ENCODE measurements at places on chromosomes 1 and 21. TPM values are rescaled to one million over a fixed set of nuclear protein-coding genes. Genes with fewer than 3 reads are reported as not detected.

Gene FAM78B
- 1.9 TPM for total RNA-seq

- no peak for DNase-seq
Observed at GRCh38 chr1:55478742-55479141, 263.6 kb upstream of the USP24 start.

DNA sequence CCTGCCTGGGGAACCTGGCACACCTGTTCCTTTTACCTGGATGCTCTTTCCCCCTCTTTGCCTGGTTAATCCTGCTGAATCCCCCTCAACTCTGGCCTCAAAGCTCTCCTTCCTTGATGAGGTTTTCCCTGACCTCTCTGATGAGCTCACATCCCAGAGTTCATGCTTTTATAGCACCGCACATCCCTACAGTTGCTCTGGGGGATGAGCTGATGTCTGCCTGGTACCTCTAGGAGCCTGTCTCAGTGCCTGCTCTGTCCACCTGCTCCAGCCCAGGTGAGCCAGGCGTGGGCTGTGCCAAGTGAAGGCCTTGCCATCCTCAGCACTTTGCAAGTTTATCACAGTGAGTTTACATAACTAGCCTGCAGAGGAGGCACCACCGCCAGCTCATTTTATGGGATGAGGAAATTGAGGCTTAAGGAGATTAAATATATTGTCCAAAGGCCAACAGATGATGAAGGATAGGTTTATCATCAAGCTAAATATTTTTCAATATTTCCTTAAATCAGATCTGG lies 58.6 kb upstream of the TMPRSS2 start:
- DNase-seq: no peak

DNA sequence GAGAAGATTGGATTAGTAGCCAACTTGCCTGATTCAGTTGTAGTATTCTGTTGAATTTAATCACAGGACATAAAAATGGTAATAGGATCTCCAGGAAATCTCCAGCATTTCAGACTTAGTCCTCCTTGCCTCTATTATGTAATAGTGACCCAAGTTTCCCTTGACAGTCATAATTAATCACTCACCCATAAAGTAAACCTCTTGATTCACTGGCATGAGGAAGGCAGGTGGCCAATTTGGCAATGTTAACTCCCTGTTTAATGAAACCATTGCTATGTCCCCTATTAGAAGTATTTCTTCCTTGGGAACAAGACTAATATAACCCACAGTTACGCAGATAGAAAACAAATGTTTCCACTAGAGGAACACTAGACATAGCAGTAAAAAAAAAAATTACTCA lies 604.8 kb upstream of the CXADR start:
- no peak for DNase-seq

GRCh38 chr1:231702804-231703203 lies 76.2 kb downstream of the DISC1 start:
- no peak for DNase-seq

Gene CCDC27
- not detected for total RNA-seq

Gene SLC44A5
- total RNA-seq: not detected

GRCh38 chr1:214917081-214917635 lies 165.4 kb upstream of the KCNK2 start:
- no peak for DNase-seq

Gene RGS4
- not detected for total RNA-seq

DNA sequence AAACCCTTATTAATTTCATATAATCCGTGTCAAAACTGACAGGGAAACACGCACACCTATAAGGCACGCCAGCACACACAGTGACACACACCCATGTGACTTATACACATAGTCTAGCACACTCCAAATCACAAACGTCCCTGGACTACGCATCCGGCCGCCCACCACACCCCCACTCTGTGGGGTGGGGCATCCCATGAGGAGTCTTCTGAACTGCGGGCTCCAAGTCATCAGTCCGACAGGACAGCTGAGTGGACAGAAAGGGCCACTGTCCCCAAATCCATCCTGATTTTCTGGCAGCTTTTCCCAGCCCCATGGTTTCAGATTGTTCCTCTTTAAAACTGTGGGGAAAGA lies 829 bp downstream of the PEA15 start:
- peak; percentile 79 for DNase-seq
